Subcutaneous preadipocyte (primary cell): ENCODE measurements at places on chromosomes 12 and 14. TPM values are rescaled to one million over a fixed set of nuclear protein-coding genes. Genes with fewer than 3 reads are reported as not detected.

The KIAA0586 gene
- total RNA-seq: 29.8 and 41.8 TPM in 2 replicates

The PLBD1 gene
- 1.4 and 2.9 TPM in 2 replicates for total RNA-seq

The PPP2R3C gene
- 36.4 and 38.2 TPM in 2 replicates for total RNA-seq

The CCND2 gene
- 50.0 and 77.9 TPM in 2 replicates for total RNA-seq

The FZD10 gene
- 1.1 TPM in 1 of 2 replicates, not detected in the other for total RNA-seq

The GNS gene
- 123 and 135 TPM in 2 replicates for total RNA-seq

The SERPINA9 gene
- total RNA-seq: not detected in 2 replicates

The TMX1 gene
- 53.6 and 64.3 TPM in 2 replicates for total RNA-seq

The LHX5 gene
- total RNA-seq: not detected in 2 replicates

The GPR84 gene
- total RNA-seq: not detected in 2 replicates

The COX8C gene
- not detected in 2 replicates for total RNA-seq

The BDKRB1 gene
- 4.8 and 6.1 TPM in 2 replicates for total RNA-seq

The SERPINA4 gene
- total RNA-seq: not detected in 2 replicates

The RFX4 gene
- total RNA-seq: not detected in 2 replicates

The UBE3B gene
- 23.9 and 34.6 TPM in 2 replicates for total RNA-seq
